ENCODE measurements at places on chromosomes 7 and 10.

DNA sequence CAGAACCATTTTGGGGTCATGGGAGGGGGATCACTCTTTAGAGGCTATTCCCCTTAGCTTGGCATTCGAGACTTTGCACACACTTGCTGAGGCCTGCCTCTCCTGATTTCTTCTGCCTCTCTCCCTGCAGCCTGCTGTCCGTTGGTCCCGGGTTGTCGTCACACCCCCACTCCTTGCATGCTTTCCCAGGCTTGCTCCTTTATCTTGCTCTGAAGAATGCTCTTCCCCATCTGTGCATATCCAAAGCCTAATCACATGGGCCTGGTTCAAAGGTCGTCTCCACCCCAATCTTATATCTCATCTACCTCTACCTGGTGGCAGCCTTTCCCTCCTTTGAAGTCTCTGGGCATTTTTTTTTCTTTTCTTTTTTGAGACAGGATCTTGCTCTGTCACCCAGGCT lies 24.3 kb upstream of the EMX2 start:
- DNase-seq: no peak

DNA sequence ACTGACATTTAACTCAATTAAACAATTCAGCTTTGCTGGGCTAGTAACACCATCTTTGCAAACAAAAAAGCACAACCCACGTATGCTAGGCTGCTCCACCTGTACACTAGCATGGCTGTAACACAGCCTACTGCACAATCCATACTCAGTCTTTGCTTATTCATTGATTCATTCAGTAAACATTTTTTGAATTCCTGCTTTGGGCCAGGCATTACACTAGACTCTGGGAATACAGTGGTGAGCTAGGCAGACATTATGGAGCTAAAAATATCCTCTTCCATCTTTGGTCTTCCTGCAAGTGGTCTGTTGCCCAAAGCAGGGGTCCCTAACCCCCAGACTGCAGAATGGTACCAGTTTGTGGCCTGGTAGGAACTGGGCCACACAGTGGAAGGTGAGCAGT lies 9.9 kb downstream of the CNNM1 start:
- DNase-seq: no peak

DNA sequence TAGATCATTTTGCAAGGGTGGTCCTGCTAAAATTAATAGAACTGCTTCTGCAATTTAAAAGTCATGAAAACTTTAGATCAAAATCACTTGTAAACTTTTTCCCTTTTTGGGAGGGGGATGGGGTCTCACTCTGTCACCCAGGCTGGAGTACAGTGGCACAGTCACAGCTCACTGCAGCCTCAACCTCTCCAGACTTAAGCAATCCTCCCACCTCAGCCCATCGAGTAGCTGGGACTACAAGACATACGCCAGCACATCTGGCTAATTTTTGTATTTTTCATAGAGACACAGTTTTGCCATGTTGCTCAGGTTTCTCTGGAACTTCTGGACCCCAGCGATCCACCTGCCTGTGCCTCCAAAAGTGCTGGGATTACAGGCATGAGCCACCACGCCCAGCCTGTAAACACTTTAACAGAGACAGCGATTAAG lies 79.7 kb downstream of the LRRC17 start:
- no peak for DNase-seq

DNA sequence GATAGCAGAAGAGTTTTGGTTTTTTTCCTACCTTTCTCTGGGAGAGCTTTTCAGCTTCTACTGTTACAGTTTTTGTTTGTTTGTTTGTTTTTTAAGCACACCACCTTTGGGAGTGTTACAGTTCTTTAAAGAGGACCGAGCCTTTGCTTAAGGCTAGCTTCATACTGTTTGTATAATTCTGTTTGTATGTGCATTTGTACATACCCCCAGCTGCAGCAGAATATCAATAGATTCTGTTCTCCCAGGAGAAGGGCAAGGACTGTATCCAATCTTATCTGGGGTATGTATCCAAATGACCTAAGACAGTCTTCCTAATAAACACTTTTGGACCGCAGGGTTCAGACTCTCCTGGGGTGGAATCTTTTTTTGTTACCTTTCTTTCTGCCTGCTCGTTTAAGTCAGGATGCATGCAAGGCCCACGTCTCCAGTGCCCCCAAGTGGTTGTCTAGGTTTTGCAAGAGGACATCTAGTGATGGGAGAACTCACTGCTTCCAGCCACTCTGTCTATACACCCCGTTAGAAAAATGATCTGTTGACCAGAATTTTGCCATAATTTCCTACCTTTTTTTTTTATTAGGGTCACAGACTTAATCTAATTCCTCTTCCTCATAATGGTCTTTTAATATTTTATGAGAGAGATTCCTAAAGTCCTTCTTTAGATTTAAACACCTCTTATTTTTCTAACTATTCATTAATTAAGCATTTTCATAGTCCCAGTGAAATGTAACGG lies 23.9 kb downstream of the NRF1 start:
- no peak for DNase-seq

DNA sequence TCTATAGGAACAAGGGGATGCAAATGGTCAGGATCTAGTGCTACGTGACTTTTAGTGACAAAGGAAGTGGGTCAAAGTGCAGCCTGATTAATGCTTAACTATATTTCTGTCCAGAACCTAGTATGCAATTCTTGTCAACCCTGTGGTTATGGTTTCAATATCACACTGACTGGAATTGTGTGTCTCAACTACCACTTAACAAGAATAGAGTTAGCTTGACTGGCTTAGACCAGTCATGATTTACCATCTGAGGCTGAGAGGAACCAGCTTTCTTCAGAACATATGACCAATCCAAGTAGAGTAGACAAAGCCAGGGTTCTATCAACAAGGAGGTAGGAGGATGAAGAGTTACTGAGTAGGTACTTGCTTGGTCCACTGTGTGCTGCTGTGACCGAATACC lies 54.4 kb downstream of the MYPN start:
- peak; percentile 20 for DNase-seq

GRCh38 chr10:111360260-111360925 lies 283.6 kb downstream of the ADRA2A start:
- no peak for DNase-seq

GRCh38 chr10:4234661-4235060 lies 449.7 kb upstream of the KLF6 start:
- no peak for DNase-seq

GRCh38 chr7:141590666-141591065 lies 39.5 kb downstream of the AGK start:
- DNase-seq: no peak

DNA sequence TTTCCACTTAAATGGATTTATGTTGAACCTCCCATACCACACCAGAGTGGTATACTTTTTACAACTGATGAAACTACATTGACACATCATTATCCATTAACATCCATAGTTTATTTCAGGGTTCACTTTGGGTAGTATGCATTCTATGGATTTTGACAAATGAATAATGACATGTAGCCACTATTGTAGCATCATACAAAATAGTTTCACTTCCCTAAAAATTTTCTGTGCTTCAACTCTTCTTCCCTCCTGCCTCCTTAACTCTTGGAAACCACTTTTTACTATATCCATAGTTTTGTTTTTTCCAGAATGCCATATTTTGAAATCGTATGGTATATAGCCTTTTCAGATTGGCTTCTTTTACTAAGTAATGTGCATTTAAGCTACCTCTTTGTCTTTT lies 199.5 kb upstream of the TMEM196 start:
- no peak for DNase-seq

DNA sequence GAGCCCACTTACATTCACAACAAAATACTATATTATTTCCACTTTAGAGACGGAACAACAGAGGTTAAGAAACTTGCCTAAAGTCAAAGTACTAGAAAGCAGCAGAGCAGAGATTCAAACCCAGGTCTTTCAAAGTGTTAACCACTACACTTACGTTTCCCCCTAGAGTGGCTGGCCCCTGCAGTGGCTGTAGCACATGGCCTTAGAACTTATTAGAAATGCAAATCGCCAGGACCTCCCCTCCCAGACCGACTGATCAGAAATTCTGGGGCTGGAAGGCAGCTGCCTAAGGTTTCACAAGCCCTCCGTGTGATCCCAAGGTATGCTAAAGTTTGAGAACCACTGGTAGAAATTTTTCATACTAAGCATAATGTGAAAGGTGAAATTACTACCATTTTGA lies 8.1 kb downstream of the MPP7 start:
- DNase-seq: no peak

DNA sequence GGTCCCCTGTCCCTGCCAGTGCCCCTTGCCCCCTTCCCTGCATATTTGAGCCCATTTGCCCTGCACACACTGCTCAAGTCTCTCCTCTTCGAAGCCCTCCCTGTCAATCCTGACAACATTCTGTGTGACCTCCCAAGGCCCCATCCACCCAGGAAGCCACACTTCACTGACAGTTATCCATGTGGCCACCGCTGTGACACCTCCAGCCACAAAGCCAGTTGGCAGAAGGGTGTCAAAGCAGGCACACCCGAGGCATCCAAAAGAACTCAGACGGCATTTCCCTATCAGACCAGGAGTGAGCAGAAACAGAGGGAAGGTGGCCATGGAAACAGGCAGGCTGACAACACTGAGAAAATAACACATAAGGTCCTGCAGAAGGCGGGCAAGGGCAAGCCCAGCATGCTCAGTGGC lies 4.6 kb downstream of the POLM start:
- DNase-seq: no peak

- peak; percentile 52 for DNase-seq
These were observed 89.0 kb downstream of the JMJD1C start for GRCh38 chr10:63376560-63377304.

Data from GM06990 (cell line).